ENCODE measurements at places on chromosomes 16 and 17.

DNA sequence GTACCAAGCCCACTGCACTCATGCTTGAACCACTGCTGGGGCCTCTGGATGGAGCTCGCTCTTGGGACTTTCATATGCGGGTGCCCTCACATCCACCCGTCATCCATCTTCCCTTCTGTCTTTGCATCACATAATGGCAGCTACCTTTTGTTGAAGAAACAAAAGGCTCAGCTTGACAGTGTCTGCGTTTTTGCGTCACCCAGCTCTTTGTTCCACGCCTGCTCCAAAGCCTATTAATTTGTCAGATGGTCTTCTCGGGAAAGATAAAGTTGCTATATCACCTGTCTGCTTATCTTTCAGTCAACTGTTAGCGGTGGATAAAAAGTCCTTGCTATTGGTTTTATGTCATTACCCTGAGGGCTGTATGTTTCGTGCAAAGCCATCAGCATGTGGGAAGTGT, 18.1 kb upstream of the BCO1 start:
- DNase-seq = no peak

DNA sequence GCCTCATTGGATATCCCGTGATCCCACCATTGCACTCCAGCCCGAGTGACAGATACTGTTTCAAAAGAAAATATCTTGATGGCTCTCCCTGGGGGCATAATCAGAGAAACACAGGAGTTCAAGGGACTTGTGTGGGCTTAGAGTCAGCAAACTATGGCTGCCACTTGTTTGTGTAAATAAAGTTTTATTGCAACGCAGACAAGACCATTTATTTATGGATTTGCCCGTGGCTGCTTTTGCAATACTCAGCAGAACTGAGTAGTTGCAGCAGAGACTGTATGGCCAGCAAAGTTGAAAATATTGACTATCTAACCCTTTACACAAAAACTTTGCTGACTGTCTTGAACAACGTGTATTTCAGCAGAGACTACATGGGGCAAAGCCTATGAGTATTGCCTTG, 75.5 kb upstream of the GPRC5B start:
- no peak for DNase-seq

DNA sequence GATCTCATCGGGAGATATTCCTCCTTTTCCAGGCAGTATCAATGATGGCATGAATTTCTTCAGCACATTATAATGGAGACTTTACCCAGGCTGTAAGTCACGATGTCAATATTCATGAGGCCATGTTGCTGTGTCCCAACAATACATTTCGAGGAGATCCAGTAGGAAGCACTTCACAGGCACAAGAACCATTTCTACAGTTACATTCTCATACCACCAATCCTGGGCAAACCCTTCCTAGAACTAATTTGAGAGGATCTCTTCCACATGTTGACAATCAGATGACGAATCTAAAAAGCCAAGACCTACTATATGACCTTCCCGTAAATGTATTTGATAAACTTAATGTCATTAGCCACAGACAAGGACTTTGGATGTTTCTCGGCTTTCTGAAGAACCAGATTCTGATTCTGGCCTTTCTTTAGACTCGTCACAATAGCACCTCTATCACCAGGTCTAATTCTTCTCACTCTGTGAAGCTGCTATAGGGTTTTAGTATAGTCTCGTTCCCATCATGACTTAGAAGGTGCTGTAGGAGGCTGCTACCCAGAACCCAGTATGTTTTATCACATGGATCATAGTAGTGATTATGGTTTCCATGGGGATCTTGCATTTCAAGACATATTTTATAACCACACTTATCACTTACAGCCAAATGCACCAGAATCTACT, 40.2 kb downstream of the C16orf87 start:
- DNase-seq = no peak

GRCh38 chr17:49632201-49632600, 45.7 kb downstream of the SPOP start:
- no peak for DNase-seq

DNA sequence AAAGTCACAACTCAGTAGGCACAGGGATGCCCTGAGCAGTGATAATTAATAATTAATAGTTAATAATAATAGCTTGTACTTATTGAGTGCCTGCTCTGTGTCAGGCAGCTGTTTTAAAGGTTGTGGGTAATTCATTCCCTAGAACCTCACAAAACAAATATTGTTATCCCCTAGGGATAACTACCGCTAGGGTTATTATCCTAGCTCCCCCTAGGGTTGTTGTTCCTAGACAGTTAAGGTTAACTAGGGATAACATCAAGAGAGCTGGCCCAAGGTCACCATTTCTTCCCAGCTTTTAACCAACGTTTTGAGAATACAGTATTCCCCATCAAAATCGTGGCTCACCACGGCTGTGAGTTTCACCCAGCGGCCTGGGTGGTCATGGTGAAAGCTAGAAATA, 180.1 kb downstream of the PRKCB start:
- no peak for DNase-seq

DNA sequence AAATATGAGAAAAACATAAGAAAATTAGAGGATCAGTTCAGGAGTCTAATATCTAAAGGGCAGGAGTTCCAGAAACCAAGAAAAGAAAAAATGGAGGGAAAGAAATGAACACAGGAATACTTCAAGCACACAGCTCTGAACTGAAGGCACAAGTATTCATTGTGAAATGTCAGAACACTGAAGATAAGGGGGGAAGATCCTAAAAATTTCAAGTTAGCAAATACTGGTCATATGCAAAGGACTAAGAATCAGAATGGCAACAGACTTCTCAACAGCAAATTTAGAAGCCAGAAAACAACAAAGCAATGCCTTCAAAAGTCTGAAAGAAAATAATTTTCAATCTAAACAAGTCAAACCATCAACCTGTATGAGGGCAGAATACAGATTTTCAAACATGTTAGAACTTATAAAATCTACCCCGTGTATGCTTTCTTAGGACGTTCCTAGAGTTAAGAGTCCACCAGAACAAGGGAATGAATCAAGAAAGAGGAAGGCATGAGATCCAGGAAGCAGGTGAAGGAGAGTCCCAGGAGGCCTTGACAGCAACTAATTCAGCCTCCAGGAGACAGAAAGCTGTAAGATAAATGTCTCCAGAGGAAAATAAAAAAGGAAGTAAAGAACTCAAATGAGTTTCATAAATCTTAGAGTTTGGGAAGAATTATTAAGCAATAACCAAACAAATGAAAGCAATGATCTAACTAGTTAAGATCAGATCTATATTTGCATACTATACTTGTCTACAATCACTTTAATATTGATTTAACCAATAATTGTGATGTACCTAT, 2.8 kb downstream of the BRD7 start:
- DNase-seq = no peak

DNA sequence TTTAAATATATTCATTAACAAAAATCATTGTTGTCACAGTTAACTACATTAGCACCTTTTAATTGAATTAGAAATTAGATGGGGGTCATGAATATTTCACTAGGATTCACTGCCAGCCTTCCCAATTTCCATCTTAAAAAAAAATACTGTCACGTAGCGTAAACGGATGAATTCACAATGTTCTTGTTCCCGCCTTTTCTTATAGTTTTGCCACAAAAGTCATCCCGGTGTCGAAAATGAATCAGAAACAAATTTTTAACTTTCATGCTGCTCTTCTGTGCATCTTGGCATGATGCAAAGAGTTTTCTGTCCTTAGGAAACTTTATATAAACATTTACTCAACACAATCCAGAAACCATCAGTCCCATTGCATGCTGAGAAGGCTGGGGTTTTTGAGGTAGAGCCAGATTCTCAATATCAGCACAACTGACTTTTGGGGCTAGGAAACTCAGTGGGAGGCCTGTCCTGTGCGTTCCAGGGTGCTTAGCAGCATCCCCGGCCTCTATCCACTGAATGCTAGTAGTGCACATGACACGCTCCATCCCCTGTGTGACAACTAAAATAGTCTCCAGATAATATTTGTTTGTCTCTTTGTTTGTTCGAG, 252.9 kb upstream of the XYLT1 start:
- no peak for DNase-seq

Data from left ventricle myocardium inferior (tissue), 1 donor.